ENCODE measurements at places on chromosomes 13 and 19.

DNA sequence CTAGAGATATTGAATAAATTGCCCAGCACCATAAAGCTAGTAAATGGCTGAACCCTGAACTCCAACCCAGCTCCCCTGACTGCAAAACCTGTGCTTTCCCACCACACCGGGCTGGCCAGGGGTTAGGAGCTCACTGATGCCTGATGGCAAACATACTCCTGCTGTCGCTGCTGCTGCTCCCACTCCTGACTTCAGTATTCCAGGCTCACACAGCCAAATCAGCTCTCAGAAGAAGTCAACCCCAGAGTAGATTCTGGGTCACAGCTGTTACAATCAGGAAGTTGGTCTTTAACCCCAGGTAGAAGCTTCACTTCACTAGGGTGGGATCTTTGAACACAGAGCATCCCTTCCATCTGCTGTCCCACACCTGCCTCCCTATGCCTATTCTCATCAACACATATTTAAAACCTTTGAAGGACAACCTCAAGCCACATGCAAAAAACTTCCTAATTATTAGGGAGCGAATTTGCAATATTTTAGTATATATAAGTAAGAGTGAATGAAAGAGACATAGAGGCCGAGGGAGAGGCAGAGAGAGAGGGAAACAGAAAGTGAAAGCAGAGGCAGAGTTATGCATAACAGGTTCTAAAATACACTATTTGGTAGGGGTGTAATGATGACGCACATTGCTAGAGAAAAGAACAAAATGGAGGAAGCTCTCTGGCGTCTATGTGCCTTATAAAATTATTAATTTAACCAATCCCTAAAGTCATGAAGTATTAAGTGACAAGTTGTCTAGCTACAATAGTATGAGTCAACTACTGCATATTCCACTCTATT, 99.4 kb upstream of the SERP2 start:
- DNase-seq, result no peak

DNA sequence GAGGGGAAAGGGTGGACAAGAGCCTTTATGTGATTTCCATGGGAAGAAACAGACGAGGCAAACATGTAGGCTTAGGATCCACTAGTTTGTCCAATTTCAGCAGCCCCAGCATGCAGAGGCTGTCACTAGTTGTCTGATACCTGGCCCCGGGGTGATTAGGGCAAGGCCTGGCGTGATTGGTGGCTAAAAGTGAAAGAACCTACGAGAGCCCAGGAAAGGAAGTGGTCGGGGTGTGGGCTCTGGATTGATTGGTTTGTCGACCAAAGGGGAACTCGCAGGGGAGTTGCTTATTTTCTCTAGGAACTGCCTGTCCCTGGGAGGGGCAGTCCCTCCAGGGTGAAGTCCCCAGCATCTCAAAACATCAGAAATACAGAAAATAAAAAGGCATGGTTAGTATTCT, 64.2 kb upstream of the UQCRFS1 start:
- no peak for DNase-seq

GRCh38 chr19:11673608-11674041, 65.1 kb downstream of the ZNF823 start:
- peak; percentile 81 for DNase-seq

DNA sequence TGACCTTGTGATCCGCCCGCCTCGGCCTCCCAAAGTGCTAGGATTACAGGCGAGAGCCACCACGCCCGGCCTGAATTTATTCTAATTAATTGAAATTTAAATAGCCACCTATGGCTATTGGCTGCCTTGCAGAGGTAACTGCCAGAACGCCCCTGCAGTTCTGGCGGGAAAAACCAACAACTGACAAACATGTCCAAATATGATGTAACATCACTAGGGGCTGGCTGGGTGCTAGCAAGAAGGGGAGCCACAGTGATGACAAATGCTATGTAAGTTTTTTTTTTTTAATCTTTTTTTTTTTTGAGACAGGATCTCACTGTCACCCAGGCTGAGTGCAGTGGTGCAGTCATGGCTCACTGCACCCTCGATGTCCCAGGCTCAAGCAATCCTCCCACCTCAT, 12.9 kb downstream of the ZSWIM9 start:
- DNase-seq, result no peak

DNA sequence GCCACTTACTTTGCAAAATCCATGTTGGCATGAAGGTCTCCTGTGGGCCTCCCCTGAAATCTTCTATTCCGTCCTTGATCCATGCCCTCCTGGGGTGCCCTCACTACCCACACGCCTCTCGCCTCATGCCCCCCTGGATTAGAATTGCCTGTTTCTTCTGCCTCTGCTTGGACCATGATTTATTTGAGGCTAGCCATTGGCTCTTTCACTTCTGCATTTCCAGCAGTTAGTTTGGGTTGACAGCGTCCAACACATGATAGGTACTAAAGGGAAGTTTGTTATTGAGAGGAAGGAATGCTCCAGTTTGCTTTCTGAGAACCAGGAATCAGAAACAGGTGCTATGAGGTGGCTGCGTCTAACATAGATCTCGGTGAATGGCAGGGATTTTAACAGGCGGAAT, 30.5 kb upstream of the TPTE2 start:
- DNase-seq, result no peak

Measured in amygdala (tissue), 56 donors.